ENCODE measurements at places on chromosomes 4 and X.

DNA sequence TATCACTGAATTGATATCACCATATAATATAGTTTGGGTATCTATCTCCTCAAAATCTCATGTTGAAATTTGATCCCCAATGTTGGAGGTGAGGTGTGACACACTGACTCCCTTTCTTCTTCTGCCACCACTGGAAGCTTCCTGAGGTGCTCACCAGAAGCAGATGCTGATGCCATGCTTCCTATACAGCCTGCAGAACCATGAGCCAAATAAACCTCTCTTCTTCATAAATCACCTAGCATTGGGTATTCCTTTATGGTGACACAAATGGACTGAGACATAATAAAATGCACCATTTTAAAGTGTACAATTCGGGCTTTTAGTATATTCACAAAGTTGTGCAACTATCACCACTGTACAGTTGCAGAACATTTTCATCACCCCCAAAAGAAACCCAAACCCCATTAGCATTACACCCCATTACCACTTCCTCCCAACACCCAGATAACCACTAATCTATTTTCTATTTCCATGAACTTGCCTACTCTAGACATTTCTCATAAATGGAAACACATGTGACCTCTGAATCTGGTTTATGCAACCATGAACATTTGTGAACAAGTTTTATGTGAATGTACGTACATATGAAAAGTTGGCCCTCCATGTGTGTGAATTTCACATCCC lies 148.9 kb downstream of the OPHN1 start:
- DNase-seq = no peak

GRCh38 chr4:26670903-26671537 lies 87.1 kb downstream of the TBC1D19 start:
- DNase-seq = no peak

DNA sequence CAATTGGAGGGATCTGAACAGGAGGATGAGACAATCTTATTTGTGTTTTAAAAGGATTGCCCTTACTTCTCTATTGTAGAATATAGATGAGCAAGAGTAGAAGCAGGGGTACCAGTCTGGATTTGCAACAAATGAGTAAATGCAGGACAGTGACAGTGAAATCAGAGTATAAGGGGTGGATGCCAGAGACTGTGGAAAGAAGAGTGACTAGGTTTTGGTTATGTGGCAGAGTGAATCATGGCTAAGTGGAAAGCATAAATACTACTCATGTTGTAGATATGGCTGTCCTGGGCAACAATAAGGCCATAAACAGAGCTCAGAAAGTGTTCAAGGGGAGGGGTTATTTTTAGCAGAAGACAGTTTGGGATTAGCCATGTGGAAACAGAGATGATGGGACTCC lies 6.0 kb upstream of the VSIG4 start:
- peak; percentile 69 for DNase-seq

DNA sequence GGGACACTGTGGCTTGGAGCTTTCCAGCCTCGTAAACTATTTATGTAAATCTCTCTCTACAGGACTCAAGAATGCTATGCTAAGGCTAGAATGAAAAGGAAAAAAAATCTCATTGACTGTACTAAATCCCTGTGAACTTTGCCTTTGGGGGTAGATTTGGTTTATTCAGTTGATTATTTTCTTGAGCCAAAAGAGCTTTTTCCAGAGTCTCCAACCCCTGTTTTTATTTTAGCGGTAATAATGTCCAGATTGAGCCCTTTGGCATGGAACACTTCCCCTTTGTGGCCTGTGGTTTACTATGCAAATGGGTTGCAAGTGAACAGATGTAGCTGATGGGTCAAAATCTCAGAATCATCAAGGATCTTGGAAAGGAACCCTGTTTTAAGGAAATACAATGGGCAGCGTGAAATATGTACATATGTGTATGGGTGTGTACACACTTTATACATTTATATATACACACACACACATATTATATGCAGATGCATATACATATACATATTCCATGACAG lies 72.9 kb downstream of the FAM9B start:
- DNase-seq = no peak

DNA sequence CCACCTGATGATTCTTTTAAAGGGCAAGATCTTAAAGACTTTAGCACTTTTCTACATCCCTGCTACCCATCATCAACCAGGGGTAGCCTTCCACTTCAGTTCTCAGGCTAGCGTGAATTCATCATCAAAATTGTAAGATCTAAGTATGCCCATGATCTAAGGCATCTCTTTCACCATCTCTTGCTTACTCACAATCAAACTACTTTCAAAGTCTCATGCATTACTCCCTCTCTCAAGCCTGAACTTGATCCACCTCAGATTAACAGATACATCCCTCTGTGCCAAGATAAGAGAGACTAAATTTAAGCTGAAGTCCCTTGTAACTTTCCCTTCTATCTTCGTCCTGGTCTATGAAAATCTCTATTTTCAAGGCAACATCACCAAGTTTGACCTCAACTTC lies 62.8 kb downstream of the DHX15 start:
- DNase-seq = no peak

- DNase-seq = no peak
Measured at GRCh38 chr4:150543042-150543441, 38.9 kb upstream of the MAB21L2 start.

DNA sequence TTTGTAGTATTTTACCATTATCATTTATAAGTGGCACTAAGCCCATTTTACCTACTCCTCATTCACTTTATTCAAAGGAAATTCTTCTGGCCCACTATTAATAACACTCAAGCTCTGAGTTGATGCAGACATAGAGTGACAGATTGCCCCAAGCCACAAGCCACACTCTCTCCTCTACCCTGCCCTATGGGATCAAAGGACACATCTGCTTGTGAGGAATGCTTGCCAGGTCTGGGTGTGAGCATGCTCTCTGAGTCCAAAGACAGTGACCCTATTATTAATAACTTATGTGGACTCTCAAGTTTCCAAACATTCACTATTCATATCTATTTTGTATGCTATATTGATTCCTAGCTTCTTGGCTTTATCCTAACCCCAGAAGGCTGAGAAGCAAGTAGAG lies 18.5 kb downstream of the ETNPPL start:
- no peak for DNase-seq

GRCh38 chr4:112321776-112322684 lies 24.9 kb downstream of the ALPK1 start:
- peak; percentile 82 for DNase-seq

GRCh38 chr4:185792384-185793115 lies 19.4 kb downstream of the SORBS2 start:
- no peak for DNase-seq

DNA sequence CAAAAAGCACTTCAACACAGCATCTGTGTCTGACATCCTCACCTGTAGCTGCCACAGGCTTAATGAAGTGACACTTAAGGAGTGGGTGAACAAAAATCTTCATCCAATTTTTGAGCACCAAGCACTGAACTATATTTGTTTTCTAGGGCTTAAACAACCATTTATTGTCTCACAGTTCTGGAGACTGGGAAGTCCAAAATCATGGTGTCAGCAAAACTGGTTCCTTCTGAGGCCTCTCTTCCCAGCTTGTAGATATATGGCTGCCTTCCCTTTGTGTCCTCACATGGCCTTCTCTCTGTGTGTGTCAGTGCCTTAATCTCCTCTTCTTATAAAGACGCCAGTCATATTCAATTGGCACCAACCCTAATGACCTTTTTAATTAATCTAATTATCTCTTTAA lies 189.2 kb upstream of the CLNK start:
- DNase-seq = no peak
